ENCODE measurements at places on chromosomes 4 and X. TPM values are rescaled to one million over a fixed set of nuclear protein-coding genes. Genes with fewer than 3 reads are reported as not detected.

TLR1 gene
- total RNA-seq, result 5.5 TPM

ABCG2 gene
- 6.1 TPM for total RNA-seq

FGD1 gene
- 0.65 TPM for total RNA-seq

SLC34A2 gene
- 0.11 TPM for total RNA-seq

GATA1 gene
- not detected for total RNA-seq

CDKL5 gene
- total RNA-seq, result 6.4 TPM

CXCL5 gene
- 0.09 TPM for total RNA-seq

RASL11B gene
- total RNA-seq, result not detected

TMEM156 gene
- total RNA-seq, result not detected

MFAP3L gene
- total RNA-seq, result 4.0 TPM

ZBTB49 gene
- 2.2 TPM for total RNA-seq

USP51 gene
- 1.6 TPM for total RNA-seq

SLC9B1 gene
- 0.33 TPM for total RNA-seq

MSL3 gene
- 21.6 TPM for total RNA-seq

ACTRT1 gene
- total RNA-seq, result not detected

PF4V1 gene
- not detected for total RNA-seq

RIPPLY1 gene
- not detected for total RNA-seq

OTUD5 gene
- total RNA-seq, result 26.0 TPM

UNC5C gene
- total RNA-seq, result not detected

Data from dermis lymphatic vessel endothelial cell (primary cell).